ENCODE measurements at places on chromosomes 6 and 20.

DNA sequence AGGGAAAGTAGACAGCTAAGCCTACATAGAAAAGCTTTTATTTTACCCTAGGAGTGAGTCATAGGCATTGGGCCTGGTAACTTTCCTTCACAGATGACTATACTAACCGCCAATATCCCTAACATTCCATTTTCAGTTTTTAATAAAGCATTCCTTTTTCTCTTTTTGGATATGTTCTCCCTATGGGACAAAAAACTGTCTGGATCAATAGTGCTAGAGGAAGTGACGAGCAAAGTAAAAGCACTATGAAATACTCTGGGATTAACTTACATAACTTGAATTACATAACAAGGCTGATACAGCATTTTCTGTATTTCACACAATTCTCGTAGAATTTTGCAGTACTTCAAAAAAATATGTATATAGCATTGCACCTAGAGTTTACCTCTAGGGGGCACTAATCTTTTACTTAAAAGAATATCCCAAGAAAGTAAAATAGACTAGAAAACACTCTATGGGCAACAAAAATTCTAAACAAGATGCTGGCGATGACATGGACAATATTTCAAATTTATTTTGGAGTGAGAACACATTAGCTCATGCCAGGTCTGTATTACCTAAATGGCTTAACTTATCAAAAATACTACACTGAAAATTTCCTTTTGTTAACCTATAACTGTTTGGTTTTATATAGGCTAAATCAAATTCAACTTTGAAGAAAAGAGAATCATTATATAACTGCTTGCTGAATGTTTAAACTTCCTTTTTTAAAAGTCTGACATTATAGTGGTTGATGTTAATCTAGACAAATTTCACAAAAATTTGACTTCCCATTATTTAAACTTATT, 66.3 kb upstream of the DST start:
- peaks cover 8% of the 10 kb centered on the region for H3K4me1 ChIP-seq
- DNase-seq: no peak
- no peak overlapping the region for H3K4me3 ChIP-seq
- no peaks in the 10 kb centered on the region for H3K36me3 ChIP-seq

GRCh38 chr6:90135667-90136066, 161.0 kb downstream of the BACH2 start:
- no peaks in the 10 kb centered on the region for H3K36me3 ChIP-seq
- no peaks in the 10 kb centered on the region for H3K4me1 ChIP-seq
- no peaks in the 10 kb centered on the region for H3K27me3 ChIP-seq
- H3K4me3 ChIP-seq: no peak overlapping the region

GRCh38 chr20:48667889-48668413, 159.8 kb downstream of the PREX1 start:
- no peak for DNase-seq
- no peak overlapping the region for H3K27ac ChIP-seq
- no peak overlapping the region for H3K4me3 ChIP-seq
- peaks cover 10% of the 10 kb centered on the region for H3K36me3 ChIP-seq
- H3K4me1 ChIP-seq: no peaks in the 10 kb centered on the region
- H3K27me3 ChIP-seq: no peaks in the 10 kb centered on the region

DNA sequence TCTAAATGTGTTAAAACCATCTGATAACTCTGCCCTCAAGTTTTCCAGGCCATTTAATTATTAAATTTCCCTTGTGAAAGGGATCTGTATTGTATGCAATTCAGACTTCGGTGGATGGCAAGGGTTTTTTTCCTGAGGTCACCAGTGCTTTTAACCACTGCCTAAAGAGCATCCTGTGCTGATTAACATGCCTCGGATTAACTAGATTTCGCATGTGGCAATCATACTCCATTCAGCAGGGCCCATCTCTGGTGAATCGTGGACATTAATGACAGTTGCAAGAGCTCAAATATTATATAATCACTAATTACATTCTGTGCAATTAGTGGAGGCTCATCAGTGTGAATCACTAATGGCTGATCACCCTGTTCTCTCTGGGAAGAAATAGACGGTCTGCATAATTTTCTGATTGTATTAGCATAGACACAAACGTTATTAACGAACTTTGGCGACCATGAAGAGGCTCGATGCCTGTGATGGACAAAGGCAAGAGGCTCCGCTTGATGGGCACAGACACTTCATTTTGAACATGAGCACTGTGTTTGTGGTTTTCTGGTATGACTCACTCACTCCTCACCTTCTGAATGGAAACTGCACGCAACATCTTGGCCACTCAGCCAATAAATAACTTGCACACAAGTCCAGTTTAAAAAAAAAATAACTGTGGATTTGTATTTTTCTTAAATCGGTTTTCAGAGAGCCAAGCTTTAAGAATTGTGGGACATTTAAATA, 31.4 kb downstream of the LINC00237 start:
- no peak overlapping the region for H3K4me3 ChIP-seq
- H3K27ac ChIP-seq: no peak overlapping the region
- H3K4me1 ChIP-seq: no peaks in the 10 kb centered on the region
- H3K27me3 ChIP-seq: no peaks in the 10 kb centered on the region

DNA sequence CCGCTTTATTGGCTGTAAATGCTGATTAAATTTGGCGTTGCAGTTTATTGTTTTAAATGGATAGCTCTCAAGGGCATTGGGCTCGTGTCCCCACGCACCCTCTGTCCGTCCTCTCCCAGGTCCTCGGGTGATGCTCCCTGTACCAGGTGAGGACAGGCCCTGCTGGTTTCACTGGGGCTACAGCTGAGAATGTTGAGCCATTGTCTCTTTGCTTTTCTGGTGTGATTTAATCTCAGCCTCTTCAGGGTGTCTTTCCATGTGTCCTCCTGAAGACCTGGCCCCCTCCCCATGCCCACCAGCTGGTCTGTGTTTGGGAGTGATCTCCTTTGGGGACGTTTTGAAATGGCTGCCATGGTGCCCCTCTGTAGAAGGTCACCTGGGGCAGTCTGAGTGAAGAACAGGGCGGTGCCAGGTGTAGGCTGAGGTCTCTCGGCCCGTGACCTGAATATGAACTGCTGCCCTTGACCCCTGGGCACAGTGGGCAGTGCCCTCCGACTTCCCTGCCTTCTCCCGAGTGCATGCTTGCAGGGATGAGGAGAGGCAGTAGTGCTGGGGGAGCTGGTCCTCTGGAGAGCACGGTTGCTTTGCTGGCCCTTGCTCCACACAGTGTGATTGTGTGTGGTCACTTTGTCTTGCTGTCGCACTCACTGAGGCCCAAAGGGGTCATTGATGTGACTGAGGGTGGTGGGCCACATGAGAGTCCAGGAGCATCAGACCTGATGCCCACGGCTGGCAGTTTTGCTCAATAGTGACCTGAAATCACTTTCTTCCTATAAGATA, 12.4 kb upstream of the C20orf204 start:
- no peaks in the 10 kb centered on the region for H3K4me1 ChIP-seq
- DNase-seq: no peak

DNA sequence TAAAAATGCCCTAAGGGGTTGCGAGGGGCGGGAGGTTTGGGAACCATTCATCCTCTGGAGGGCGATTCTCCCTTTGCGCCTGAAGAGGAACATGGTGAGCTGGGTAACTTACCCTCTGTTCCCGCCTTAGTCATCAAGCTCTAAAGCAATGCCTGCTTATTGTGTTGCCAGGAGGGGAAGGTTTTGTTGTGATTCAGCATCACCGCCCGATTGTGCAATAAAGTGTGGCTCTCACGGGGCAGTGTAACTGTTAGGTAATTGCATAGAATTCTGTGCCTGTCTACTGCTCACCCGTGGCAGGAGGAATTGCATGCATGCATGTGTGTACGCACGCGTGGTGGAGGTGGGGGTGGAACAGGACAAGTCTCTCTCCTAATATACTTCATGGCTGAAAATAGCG, 95.5 kb upstream of the AGPAT4 start:
- no peak for DNase-seq
- no peaks in the 10 kb centered on the region for H3K36me3 ChIP-seq
- H3K4me3 ChIP-seq: no peak overlapping the region
- H3K27ac ChIP-seq: no peak overlapping the region

DNA sequence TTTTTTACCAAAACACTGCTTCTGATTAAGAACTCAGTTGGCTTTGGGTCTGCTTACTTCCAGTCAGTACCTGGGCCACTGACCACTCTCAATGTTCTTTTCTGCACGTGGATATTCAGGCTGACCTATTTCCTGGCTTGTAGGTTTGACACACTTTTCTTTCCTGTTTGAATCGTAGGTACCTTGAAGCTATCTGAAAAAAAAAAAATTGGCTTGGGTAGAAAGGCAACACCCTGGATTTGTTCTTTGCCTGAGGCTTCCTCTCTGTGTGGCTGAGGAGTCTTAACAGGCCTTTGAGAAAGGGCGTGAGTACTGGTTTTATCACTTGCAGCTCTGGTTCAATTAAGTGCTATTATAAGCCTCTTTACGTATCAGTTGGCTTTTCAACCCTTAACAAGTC, 60.6 kb upstream of the IL20RA start:
- peaks cover 7% of the 10 kb centered on the region for H3K36me3 ChIP-seq
- no peaks in the 10 kb centered on the region for H3K4me1 ChIP-seq
- H3K27ac ChIP-seq: no peak overlapping the region
- DNase-seq: no peak
- no peaks in the 10 kb centered on the region for H3K27me3 ChIP-seq
- no peak overlapping the region for H3K4me3 ChIP-seq

DNA sequence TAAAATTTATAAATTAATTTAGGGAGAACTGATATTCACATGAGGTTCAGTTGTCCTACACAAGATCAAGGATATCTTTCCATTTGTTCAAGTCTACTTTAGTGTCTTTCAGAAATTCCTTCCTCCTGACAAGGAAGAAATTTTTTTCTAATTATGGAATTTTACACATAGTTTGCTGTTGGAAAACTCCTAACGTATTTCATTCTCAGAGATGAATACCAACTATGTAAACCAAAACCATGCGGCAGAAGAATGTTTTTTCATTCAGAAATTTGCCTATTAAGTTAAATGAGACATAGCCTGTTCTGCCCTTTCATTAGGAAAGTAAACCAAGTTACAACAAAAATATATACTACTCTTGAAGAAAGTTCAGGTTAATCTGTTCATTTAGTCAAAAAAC, 111.2 kb upstream of the PRDM1 start:
- no peaks in the 10 kb centered on the region for H3K4me1 ChIP-seq
- H3K36me3 ChIP-seq: 0 out of 2 replicates have a peak, but pooled peaks cover 16% of the 10 kb centered on the region
- no peak for DNase-seq
- H3K4me3 ChIP-seq: no peak overlapping the region
- H3K27me3 ChIP-seq: no peaks in the 10 kb centered on the region

- H3K27ac ChIP-seq: no peak overlapping the region
- H3K36me3 ChIP-seq: no peaks in the 10 kb centered on the region
- H3K27me3 ChIP-seq: no peaks in the 10 kb centered on the region
- no peak overlapping the region for H3K4me3 ChIP-seq
Measured at GRCh38 chr6:131646249-131646670, 9.2 kb downstream of the ENPP3 start.

- no peaks in the 10 kb centered on the region for H3K27me3 ChIP-seq
- peaks cover 4% of the 10 kb centered on the region for H3K4me1 ChIP-seq
- no peak overlapping the region for H3K4me3 ChIP-seq
- no peaks in the 10 kb centered on the region for H3K36me3 ChIP-seq
Measured at GRCh38 chr6:149327638-149328037, 10.1 kb downstream of the TAB2 start.

All from H9 (cell line).